ENCODE measurements at places on chromosomes 12 and 14.

DNA sequence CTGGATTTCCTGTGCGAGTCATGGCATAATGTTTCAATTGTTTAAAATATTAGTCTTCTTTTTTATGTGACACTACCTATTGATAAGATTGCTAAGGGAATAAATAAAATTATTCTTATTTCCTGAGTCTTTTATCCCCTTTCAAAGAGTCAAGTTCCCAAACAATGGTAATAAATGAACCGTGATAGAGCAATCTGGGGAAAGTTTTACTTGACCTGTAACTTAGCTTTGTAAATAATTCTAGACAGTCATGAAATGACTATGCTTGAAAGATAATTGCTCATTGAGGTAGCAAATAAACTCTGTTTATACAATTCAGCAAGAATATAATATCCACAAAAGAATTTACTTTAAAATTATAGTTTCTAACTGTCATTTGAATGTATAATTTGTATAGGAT is 82.1 kb downstream of the TSPAN8 start:
- DNase-seq: no peak

DNA sequence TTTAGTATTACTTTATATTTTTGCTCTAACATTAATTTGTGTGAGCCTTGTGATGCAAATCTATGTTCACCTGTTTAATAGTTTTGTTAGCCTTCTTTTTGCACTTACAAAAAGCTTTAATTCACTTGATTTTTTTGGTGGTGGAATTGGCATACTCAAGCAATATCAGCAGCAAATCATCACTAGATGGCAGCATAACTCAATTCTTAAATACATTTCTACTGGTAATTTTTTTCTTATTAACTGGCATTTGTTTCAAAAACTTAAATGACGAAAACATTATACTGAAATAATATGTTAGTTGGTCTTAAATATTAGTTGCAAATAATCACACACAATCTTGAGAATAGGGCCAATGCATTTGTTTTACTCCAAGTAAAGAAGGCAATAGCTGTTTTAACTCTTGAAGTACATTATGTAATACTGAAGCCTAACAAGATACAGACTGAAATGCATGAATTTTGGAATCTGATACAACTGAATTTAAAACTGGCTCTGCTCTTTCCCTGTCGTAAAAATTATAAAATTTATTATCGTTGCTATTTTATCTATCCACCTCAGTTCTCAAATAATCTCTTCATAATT is 151.5 kb downstream of the ATXN7L3B start:
- DNase-seq: no peak

DNA sequence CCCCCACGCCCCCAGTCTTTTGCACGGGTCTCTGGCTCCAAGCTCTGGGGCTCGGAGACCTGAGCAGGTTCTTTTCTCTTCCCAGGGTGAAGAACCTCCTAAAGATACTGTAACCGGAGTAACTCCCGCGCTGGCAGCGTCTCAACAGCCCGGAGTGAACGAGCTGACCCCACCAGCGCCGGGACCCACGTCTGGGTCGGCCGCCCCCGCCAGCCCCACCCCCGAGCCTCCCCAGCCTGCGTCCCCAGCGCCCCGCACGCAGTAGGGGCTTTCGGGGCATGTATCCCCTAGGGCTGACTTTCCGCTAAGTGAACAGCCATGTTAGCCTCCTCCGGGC is 858 bp downstream of the SLC35F4 start:
- no peak for DNase-seq

DNA sequence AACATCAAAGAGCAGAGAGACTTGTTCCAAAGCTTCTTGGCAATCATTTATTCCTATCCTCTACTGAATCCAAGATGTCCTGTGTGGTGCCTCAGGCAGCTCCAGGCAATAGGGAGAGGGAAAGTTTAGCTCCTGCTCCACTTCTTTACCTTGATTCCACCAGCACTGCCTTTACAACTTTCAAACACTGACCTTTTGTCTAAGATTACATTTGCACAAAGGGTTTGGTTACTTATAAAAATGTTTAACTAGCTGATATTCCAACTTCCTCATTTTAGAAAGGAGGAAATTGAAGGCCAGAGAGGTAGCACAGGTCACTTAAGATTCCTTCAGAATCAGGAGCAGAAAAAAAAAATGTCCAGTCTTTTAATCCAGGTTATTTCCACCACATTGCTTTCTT is 192.7 kb downstream of the BTG1 start:
- DNase-seq: no peak

GRCh38 chr12:59365133-59365532 is 230.7 kb upstream of the SLC16A7 start:
- no peak for DNase-seq

DNA sequence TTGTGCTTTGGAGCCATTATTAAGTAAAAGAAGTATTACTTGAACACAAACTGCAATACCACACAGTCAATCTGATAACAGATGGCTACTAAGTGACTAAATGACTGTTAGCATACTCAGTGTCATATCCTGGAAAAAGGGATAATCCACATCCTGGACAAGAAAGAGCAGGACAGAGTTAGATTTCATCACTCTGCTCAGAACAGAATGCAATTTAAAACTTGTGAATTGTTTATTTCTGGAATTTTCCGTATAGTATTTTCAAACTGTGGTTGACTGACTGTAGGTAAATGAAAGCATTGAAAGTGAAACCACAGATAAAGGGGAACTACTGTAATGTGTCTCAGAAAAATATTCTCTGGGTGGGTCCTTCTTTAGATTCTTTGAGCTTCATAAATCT is 458.8 kb downstream of the TMEM117 start:
- no peak for DNase-seq

- DNase-seq: no peak
Observed at GRCh38 chr12:64621257-64621942, 11.1 kb downstream of the RASSF3 start.

DNA sequence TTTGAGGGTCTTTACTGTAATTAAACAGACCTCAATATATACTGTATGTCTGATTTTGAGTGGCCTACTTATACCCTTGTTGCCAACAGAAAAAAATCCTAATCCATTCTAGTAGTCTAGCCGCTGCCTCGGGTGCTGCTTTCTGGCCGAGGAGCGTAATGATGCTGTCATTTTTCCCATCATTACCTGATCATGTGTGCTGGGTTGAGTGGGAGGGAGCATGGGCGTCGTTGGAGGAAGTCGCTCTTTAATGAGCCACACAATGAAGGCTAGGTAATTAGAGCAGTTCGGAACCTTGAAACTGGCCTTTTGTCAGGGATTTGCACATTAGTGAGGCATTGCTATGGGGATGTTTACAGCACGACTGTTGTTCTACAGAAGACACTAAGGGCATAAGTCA is 76.1 kb upstream of the RFX4 start:
- DNase-seq: no peak

DNA sequence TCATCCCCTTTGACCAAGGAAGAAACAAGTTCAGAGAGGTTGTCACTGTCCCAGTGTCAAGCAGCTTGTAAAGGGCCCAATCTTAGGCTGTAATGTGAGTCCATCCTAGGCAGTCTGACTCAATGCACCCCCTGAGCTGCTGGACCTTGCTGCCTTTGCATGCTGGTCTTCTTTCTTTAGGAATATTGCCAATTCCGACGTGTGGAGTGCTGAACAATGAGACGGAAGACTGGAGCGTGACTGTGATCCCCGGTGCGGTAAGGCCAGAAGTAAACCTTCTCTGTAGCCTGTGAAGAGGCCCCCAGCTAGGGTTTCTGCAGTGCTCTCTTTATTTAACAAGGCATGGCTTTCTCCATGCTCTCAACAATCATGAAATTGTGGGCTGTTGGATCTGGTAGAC is 963 bp downstream of the TCTN2 start:
- no peak for DNase-seq

- no peak for DNase-seq
Observed at GRCh38 chr12:100476013-100476751, 2.5 kb downstream of the NR1H4 start.

- peak; percentile 89 for DNase-seq
Observed at GRCh38 chr14:73728717-73729330, 14.6 kb upstream of the PNMA1 start.

GRCh38 chr14:103808403-103809001 is 38.9 kb downstream of the PPP1R13B start:
- peak; percentile 81 for DNase-seq

- no peak for DNase-seq
Observed at GRCh38 chr12:88566430-88566829, 13.8 kb downstream of the KITLG start.

DNA sequence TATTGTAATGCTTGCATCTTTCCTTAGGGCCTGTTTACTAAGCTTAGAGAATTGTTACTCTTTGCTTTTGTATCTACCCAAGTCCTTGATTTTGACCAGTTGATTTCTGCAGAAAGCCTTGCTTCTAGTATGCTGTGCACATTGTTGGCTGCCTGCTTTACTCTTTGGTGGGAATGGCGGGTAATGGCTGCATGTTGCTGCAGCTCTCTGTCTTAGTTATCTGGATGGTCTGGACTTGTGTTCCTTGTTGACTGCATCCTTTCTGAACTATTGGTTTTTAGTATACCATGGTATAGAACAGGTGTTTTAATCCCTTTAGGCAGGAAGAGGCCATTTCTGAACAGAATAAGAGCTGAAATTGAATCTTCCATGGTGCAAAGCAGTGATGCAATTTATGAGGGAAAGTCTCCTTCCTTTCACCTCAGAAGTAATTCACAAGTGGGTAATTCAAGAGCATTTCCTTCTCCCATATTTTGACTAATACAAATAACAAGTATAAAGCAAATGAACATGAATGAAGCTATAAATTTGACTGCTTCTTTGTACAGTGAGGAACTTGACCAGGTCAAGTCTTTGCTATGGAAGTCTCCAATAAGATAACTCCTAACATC is 466.4 kb downstream of the NPAS3 start:
- no peak for DNase-seq

DNA sequence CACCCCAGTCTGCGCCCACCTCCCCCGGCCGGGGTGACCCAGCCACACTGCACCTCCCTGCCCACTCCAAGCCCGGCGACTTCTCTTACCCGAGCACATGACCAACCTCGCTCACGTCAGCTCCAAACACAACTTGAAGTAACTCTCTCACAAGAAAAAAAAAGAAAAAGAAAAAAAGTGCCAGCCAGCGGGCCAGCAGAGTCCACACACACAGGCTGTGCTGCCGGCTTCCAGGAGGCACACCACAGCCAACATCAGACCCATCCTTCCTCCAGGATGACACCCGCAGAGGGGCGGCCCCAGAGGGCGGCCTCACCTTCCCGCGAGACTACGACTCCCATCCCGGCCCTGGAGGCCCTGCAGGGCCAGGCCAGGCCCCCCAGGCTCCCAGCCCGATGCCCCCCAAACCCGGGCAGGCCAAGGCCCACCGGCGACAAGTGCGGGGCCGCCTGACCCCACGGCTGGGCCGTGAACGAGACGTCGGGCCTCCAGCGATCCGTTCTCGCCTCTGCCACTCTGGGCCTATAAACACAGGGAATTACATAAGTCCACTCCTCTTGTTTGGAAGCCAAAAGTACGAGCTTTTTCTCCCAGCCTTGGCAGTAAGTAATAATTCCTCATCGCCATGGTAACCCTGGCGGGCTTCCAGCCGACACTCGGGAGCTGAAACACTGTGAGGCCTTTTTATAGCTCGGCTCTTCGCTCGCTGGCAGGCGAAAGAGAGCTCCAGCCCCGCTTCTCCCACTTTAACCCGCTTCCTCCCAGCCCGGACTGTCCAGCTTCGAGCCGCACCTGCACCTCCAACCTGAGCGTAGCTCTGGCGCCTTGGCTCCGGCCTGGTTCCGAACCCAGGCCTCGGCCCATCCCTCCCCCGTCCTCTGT is 49.1 kb downstream of the NCOR2 start:
- DNase-seq: peak; percentile 98

- no peak for DNase-seq
Observed at GRCh38 chr12:116161588-116161987, 115.9 kb downstream of the MED13L start.

DNA sequence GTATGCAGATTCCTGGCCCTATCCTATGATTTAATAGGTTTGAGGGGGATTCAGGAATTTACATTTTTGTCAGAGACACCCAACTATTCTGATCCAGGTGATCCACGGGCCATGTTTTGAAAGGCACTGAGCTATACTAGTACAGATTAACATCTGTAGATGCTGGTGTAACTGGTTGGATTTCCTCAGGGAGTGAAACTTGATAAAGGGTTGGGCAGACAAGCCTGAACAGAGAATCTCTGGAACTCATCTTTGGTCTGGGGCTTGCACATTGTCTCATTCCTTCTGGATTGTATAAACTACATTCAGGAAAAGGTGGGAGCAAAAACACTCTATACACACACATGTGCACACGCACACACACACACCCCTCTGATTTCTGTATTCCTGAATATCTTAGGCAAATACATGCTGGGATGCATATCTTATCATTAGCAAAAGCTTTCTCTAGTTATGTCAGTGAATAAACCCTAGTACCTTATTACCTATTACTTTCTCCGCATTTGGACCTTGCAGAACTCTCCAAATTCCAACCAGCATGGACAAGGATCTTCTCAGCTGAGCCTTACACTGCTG is 104.6 kb downstream of the SLC38A1 start:
- DNase-seq: no peak

GRCh38 chr12:16118586-16118985 is 158.9 kb downstream of the SLC15A5 start:
- no peak for DNase-seq

DNA sequence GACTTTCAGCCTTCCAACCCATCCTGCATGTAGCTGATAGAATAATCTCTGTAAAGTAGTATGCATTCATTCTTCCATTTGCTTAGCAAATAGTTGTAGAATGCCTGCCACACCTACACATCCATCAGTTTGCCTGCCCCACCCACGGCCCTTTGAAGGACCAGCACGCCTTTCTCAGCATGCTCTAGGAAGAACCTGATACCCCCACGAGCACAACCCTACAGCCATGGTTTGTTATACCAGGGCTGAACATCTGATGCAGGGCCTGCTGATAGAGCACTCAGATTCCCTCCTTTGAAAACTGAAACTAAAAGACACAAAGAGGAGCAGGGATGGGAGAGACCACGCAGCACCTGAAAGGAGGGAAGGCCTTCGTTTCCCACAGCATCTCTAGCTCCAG is 205.1 kb downstream of the ANO2 start:
- DNase-seq: no peak

DNA sequence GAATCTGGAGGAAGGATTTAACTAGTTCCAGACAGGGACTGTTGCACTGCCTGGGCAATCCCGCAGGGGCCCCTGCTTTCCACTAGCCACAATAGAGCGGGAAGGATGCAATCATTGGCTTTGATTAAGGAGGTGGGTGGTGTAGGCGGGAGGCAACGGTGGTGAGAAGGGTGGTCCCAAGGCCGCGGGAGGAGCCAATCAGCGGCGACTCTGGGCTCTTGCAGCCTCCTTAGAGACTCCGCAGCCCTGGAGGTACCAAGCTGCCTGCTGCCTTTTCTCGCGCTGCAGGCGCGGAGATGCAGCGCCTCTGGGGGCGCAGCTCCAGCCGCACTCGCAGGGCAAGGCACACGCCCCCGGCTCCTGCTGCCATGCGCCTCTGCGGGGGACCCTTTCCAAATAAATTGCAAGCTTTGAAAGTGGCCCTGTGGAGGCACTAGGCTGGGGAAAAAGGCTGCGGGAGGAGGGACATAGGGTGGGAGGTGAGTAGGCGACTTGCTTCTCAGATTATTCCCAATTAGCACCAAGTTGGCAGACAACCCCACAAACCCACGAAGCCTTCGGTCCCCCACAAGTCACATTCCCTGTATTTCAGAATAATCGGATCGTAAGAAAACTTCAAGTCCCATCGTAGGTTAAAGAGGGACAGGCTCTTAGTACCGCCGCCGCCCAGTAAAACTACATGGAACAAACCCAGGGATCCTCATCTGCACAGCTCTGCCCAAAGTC is 858 bp upstream of the KCNA1 start:
- no peak for DNase-seq

- DNase-seq: no peak
Observed at GRCh38 chr14:56797569-56798446, 12.5 kb downstream of the OTX2 start.

Measured in left cardiac atrium (tissue), 4 donors.